ENCODE measurements at places on chromosomes 11 and 22.

- no peak for DNase-seq
Measured at GRCh38 chr11:109870297-109870696, 222.9 kb upstream of the ZC3H12C start.

GRCh38 chr11:66233301-66233700, 35.1 kb upstream of the RAB1B start:
- DNase-seq: no peak

DNA sequence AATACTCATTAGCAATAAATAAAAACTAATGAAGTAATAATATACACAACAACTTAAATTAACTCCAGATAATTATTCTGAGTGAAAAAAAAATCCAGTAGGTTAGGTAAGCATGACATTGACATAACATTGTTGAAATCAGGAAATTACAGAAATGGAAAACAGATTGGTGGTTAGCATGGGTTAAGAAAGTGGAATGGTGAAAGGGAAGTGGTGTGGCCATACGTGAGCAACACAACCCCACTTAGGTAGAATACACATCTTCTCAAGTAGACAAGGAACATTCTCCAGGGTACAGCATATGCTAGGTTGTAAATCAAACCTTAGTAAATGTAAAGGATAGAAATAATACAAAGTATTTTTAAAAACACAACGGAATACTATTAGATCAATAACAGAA, 30.2 kb upstream of the CLTCL1 start:
- no peak for DNase-seq

- no peak for DNase-seq
Measured at GRCh38 chr11:57885298-57886050, 123.9 kb downstream of the CTNND1 start.

DNA sequence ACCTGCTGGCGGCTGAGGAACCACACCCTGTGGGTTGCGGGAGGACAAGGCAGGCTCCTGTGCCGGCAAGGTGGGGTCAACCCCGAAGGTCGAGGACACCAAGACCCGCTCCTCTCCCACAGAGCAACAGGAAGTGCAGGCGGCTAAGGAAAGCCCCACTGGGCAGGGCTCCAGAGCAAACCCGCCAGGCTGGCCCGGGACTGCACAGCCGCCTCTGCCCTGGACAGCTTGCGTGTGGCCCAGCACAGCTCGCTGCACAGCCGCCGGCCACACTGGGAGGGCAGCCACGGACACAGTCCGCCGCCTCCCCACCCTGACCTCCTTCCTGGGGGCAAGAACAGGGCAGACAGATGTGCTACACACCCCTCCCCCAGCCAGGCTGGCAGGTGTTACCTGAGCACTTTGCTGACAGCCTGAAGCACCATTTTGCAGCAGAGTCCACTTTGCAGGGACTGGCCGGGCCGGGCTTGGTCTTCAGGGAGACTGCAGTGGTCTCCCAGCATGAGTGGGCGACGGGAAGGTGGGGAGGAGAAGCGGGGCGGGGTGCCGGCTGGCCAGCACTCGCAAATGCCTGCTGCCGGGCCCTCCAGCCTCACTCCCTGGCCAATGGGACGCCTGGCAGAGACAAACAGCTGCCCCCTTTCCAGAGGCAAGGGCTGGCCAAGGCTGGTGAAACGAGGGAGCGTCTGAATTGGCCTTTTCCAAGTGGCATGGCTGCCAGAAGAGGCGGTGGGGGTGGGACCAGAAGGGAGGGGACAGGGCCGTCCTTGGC, at the start of gene MOB2:
Gene MOB2 (minus strand): TSS at position 726 of the 772 bp plus-strand sequence. CDS start 223 bp downstream, at position 503.
- no peak for DNase-seq

- no peak for DNase-seq
Measured at GRCh38 chr11:126113515-126113957, 50.9 kb upstream of the CDON start.

- no peak for DNase-seq
Measured at GRCh38 chr11:6475936-6476335, 2.2 kb upstream of the TRIM3 start.

GRCh38 chr11:57432714-57433163, 5.8 kb upstream of the SLC43A3 start:
- DNase-seq: no peak

- DNase-seq: peak; percentile 20
Measured at GRCh38 chr22:35582861-35583670, 34.1 kb downstream of the MB start.

- DNase-seq: no peak
Measured at GRCh38 chr11:124865181-124865901, at the start of gene ROBO3. ROBO3 (plus strand) TSS chr11:124865432; CDS start chr11:124865578, 146 bp downstream.

- DNase-seq: peak; percentile 50
Measured at GRCh38 chr11:119432484-119433357, 9.7 kb upstream of the THY1 start.

DNA sequence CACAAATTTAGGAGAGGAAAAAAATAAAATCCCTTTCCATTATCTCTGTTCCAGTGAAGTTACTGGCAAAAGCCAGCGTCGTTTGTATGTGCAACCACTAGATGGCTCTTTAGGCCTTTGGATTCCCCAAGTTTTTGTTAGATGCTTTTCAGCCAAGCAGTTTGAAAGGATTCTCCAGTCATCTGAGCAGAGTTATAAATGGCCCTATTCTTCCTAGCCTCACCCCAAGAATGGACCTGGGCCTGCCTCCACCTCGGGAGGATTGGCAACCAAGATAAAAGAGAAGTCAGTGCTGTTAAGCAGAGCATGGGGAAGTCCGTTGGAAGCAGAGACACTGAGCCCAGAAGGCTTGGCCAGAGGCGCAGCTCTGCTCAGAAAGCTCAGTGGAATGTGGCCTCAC, 15.4 kb downstream of the FAM181B start:
- no peak for DNase-seq

DNA sequence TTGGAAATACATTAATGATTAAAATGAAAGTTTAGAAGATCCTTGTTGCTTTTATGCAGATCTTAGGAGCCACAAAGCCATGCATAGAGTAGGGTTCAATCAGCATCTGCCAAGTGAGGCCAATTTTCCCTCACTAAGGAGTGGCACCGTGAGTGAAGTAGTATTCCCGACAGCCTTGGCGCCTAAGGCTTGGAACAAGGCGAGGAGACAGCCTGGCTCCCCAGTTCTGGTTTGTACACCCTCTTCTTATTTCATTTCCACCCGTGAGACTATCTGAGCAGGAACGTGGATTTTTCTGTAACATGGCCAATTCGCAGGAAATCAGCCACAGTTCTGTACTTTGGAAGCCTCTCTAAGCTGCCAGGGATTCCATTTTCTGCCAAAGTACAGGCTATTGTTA, 22.6 kb downstream of the FADS2 start:
- no peak for DNase-seq

GRCh38 chr22:49574205-49574880, 253.3 kb downstream of the BRD1 start:
- DNase-seq: no peak

- DNase-seq: no peak
Measured at GRCh38 chr11:66293777-66294625, 2.3 kb downstream of the TMEM151A start.

GRCh38 chr22:20015971-20016733, 471 bp downstream of the ARVCF start:
- DNase-seq: no peak

GRCh38 chr22:19242699-19243098, 48.8 kb downstream of the CLTCL1 start:
- no peak for DNase-seq

GRCh38 chr11:42012271-42012670, 552.8 kb upstream of the LRRC4C start:
- DNase-seq: no peak

DNA sequence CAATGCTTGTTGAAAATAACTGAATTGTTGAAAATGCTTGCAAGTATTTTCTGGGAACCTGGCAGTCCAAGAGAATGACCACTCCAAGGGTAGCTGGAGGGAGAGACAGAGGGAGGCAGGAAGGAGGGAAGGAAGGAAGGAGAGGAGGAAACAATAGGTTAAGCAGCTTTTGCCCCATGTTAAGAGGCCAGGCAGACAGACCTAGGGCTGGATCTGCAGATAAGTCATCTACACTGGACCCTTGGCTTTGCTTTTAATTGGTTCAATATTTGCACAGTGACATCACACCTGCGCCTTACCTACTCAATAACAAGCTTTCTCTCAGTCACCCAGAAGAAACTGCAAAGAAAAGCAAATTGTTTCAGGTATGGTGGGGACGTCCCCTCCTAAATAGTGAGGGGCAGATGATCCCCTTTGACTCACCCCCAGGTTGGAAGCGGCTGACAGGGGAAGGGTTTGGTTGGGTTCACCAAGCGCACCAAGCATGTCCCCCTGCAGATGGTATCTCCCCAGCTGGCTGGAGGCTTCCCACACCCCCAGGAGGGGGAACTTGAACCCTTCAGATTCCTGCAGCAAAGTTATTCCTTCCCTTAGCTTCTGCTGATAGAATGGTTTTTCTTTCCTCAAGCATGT, 24.3 kb downstream of the MYH9 start:
- DNase-seq: no peak

- no peak for DNase-seq
Measured at GRCh38 chr11:26575946-26576345, 3.9 kb upstream of the MUC15 start.

GRCh38 chr11:44916801-44917385, 33.8 kb downstream of the TP53I11 start:
- DNase-seq: no peak

GRCh38 chr22:32852395-32853251, 51.1 kb downstream of the TIMP3 start:
- DNase-seq: no peak

DNA sequence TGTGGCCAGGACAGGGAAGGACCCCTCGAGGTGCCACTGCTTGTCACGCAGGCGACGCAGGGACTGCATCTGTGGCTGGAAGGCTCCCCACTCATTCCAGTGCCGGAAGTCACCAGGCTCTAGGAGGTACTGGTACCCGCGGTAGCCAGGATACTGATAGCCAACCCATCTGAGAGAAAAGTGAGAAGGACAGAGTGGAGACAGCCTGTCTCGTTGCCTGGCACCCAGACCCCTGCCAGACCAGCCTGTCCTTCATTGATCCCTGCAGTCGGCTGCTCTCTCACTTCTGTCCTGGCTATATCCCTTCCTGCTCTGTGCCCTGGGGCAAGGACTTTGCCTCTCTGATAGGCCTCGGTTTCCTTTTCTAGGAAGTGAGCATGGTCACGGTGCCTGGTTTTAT, 9.6 kb upstream of the TPST2 start:
- no peak for DNase-seq

DNA sequence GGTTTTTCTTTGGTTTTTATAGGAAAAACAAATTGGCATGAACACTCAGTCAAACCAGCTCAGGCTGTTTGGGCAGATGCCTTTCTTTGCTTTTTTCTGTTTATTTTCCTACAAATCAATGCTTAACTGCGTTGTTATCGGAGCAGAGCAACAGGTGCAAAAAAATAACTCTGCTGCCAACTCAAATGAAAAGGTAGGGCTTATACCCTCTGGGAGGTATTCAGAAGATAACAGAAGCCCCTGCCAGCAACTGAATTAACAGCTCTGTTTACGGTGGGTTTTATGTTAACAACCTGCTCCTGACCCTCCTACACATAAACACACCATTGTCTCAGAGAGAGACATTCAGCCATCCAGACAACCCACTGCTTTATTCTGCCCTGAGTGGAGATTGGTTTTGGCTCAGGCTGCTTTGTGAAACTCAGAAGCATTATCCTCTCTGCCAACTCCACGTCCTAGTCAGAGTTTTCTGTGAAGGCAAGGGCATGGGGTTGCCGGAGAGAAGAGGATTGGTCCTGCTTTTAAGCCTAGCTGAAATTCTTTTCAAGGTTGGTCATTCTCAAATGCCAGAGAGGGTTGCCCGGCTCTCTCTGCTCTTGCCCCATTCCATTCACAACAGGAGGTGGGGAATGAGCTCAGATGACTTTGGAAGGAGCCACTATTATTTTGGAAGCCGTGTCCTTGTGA, 11.4 kb downstream of the EHF start:
- peak; percentile 59 for DNase-seq

- peak; percentile 58 for DNase-seq
Measured at GRCh38 chr22:23281406-23282088, 101.2 kb downstream of the BCR start.

GRCh38 chr11:58659404-58659803, 36.9 kb downstream of the CNTF start:
- DNase-seq: no peak

GRCh38 chr11:109783840-109784239, 309.4 kb upstream of the ZC3H12C start:
- no peak for DNase-seq

DNA sequence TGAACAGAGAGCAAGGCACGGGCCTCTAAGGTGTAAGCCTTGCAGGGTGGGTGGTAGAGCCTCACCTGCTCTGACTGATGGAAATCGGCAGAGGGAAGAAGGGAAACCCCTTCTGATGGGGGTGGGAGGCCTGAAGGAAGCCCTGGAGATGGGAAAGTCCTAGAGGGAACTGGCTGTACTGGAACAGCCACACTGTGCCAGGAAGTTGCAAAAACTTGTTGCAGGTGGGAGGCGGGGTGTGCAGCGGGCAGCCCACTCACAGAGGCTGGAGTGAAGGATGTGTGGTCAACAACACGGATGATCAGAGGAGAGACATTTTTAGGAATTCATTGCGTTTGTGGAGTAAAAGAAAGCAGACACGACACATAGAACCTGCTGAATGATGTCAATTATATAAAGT, 91.3 kb downstream of the ZC3H12C start:
- DNase-seq: no peak

- DNase-seq: no peak
Measured at GRCh38 chr22:44353041-44353440, 40.3 kb upstream of the SHISAL1 start.

DNA sequence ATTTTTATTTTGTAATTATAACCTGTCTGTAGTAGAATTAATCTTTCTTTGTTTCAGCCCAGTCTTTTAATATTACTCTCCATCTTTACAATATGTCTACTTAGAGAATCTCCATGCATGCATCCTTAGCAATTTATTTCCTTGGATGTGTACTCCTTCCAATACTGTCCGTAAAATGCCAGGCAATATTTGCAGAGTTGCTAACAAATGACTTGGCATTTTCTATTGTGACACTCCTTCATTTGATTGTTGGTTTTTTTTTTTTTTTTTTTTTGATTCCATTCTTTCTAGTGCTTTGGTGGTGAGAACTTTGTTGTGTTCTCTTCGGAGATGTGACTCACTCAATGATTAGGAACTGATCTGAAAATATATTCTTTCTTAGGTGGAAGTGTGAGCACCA, 220.3 kb downstream of the CNTN5 start:
- DNase-seq: no peak

- no peak for DNase-seq
Measured at GRCh38 chr22:45684752-45685574, 13.3 kb downstream of the ATXN10 start.

DNA sequence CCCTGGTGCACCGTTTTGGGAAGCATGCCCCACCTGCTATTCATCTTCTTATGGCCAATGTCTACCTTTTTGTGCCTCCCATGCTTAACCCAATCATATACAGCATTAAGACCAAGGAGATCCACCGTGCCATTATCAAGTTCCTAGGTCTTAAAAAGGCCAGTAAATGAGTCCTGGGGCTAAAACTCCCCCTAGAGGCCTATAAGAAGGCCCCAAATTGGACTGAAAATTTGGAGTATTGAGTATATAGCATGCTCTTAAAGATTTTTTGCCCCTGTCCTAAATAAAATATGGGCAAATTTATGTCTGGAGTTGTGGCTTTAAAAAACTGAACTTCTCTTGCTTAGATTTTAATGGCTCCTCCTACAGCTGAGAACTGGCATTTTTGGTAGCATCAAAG, 6.6 kb downstream of the OR51M1 start:
- DNase-seq: no peak

Measured in HS-27A (cell line).